ENCODE measurements at places on chromosomes 1 and 21. TPM values are rescaled to one million over a fixed set of nuclear protein-coding genes. Genes with fewer than 3 reads are reported as not detected.
A peak's percentile ranks its signal among the peaks of the same experiment; 100 is the strongest.

GRCh38 chr1:92805216-92805615, 20.3 kb upstream of the EVI5 start:
- DNase-seq = no peak

DNA sequence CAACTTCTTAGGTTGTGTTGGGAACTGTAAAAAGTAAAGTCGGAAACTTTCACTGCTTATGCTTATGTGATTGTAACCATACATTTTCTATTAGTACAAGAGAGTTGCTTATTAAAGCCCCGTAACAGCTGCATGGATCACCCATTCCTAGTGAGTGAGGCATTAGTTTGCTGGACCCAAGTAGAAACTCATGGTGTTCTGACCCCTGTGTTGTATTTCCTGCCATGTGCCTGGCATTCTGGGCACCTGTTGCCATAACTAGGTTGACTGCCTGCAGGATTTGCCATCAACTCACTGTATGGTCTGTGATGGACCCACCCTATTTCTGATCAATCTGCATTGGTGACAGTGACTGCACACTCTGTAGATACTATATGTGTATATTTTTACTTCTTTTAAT, 173.0 kb downstream of the PGBD5 start:
- DNase-seq = no peak

DNA sequence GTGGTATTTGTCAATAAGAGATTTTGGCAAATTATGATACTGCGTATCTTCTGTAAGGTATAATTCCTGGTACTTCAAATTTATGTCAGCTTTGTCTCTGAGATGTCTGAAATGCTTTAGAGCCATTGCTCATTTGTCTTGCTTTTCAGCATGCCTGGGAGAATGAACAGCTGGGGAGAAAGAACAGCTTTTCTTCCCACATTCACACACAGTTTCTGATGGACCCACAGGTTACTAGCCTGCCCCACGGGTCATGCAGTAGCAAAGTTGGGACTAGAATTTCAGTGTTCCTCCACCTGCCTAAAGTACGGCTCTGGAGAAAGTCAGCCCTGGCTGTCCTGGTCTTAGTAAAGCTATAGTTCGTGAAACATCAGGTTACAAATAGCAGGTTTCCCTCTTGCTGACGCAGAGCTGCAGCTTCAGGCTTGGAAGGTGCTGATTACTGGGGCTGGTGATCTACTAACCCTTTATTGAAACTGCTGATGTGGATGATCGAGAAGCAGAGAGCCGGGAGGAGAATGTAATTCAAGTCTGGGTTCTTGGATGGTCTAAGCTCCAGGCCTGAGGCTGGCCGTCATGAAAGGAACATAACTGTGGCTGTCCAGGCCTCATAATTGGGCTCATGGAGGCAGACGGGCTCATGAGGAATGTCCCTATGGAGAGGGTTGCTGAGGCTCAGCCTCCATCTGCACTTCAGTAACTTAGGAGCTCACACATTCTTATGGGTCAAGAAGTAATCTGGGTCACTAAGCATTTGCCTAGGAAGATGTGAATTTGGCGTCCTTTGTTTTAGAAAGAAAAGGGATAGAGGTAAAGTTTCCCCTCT, 12.4 kb downstream of the GALNT2 start:
- DNase-seq = no peak

- no peak for DNase-seq
These were observed 486 bp upstream of the DSTYK start for GRCh38 chr1:205211839-205212536.

DNA sequence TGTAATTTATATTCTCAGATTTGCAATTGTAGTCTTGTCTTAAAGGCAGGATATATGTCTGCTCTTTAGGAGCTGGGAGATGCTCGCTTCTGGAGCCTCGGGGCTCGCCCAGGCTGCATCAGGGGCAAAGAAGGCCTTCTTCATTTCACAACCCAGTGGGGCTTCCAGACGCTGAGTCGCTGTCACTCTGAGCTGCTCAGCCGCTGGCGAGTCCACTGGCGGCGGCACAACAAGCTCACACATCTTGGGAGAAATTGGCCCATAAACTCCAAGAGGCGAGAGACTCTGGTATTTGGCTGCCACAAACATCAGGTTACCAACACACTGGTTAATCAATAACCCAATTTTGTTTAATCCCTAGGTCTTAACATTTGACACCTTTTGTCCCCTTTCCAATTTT, 216.6 kb downstream of the ATG4C start:
- no peak for DNase-seq

DNA sequence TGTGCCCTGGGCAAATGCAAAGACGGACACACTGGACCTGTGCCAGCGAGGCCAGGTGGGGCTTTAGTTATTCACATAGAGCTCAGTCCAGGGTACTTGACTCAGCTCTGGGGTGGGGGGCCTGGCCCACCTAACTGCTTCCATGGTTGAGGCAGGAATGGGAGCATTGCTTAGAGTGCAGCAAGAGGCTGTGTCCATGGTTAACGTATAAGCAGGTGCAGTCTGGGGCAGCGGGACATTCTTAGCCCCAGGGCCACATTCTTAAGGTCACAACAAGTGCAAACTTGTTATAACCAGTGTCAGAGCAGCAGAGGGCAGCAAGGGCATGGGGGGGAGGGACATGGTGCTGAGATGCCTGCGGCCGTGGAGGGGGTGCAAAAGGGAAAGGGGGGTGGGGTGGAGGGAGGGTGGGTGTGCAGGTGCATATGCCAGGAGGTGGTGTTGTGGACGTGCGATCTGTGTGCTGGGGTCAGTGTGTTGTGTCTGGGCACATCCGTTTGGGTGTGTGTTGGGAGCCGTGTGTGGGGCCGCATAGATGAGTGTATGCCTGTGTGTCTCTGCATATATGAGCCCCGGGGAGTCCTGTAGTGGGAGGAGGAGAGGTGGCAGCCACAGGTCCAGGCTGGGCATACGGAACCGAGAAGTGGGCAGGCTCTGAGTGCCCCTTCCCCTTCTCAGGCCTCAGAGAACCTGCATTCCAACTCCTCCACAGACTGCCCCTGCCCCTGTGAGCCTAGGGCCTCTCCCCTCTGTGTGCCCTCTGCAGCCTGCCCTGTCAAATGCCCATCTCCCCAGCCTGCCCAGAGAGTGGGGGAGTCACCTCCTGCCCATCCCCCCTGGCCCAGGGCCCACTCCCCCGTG, 8.4 kb downstream of the KCNJ10 start:
- DNase-seq = no peak

DNA sequence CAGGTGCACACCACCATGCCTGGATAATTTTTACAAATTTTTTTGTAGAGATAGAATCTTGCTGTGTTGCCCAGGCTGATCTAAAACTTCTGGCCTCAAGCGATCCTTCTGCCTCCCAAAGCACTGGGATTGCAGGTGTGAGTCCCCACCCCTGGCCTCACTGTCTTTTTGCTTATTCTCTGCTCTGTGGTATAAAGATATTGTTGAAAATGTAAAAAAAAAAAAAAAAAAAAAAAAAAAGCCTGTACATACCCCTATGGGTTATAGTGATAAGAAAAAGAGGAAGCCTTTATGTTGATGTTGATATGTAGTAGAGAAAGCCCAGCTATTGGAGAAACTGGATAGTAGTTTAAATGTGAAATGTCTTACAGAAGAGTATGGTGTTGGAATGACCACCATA, 125.8 kb downstream of the XPR1 start:
- DNase-seq = no peak

DNA sequence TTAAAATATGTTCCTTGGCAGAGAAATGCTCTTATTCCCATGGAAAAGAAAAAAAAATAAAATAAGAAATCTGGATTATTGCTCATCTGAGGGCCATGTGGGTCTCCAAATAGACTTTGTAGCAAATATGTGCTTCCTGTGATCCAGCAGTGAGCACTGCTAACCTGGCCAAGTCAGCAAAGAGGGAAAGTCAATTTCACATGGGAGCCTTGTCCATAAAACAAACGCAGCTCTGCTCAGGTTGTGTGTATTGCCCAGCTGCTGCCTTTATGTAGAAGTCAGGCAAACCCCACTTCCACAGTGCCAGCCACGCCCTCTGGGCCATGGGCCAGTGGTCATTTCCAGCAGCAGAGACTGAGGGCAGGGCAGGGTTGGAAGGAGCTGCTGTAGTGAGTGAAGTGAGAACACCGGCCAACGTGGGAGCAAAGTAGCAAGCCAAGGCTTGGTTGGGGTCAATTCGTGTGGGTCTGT, 174.3 kb downstream of the LYPLAL1 start:
- DNase-seq = peak; percentile 50

GRCh38 chr1:4284976-4285375, 369.4 kb upstream of the AJAP1 start:
- DNase-seq = no peak

CFAP107 gene
- not detected for total RNA-seq
